ENCODE measurements at places on chromosomes 6 and 20.

- DNase-seq = no peak
These were observed 262.9 kb downstream of the CDH4 start for GRCh38 chr20:61514805-61515505.

DNA sequence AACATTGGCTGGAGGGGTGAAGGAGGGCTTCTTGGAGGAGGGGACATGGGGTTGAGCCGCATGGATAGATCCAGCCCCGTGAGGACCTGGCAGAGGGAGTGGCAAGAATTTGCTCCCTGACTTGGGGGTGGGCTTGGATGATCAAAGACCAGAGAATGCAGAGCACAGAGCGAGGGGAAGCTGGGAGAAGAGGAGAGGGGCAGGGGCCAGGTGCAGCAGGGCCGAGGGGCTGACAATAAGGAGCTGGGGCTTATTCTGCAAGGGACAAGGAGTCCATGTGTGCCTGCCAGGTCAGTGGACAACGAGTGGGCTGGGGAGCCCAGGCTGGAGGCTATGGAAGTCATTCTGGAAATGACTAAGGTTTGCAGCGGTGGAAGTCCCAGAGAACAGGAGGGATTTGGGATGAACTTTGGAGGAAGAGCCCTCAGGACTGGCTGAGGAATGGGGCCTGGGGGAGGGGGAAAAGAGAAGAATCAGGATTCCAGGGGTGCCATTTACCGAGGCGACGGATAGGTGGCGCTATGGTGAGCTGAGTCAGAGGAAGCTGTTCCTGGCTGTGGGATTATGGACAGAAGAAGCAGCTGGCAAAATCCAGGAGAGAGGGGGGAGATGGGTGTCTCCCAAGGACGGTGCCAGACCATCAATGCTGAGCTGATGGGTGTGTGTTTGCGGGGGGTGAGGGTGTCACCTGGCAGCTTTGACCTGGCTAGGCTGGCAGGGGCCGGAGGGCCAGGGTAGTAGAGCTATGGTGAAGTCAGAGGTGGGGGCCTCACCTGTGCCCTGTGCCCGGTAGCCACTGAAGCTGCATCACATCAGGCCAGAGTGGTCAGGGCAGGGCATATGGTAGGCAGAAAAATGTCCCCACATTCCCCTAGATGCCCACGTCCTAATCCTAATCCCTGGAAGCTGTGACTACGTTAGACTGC lies 7.8 kb downstream of the KCNG1 start:
- no peak for DNase-seq

DNA sequence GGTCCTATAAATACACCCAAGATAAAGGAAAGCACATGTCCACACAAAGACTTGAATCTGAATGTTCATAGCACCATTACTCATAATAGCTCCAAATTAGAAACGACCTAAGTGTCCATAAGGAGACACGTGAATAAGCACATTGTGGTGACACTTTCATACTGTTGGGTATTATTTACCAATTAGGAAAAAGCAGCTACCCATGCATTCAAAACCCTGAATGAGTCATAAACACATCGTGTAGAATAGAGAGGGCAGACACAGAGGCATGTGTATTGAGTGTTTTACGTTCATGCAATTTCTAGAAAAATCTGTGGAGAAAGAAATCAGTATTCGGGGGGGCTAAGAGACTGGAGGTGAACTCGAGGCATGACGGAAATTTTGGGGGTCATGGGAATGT lies 396.7 kb downstream of the THBS2 start:
- DNase-seq = no peak

DNA sequence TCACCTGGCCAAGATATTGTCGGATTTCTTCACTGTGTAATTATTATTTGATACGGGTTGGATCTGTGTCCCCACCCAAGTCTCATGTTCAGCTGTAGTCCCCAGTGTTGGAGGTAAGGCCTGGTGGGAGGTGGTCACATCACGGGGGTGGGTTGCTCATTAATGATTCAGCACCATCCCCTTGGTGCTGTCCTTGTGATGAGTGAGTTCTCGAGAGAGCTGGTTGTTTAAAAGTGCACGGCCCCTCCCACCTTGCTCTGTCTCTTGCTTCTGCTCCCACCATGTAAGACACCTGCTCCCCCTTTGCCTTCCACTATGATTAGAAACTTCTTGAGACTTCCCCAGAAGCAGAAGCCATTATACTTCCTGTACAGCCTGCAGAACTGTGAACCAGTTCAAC lies 173.9 kb upstream of the PMEPA1 start:
- DNase-seq = no peak

GRCh38 chr20:18778690-18779392 lies 34.7 kb upstream of the SCP2D1 start:
- no peak for DNase-seq

DNA sequence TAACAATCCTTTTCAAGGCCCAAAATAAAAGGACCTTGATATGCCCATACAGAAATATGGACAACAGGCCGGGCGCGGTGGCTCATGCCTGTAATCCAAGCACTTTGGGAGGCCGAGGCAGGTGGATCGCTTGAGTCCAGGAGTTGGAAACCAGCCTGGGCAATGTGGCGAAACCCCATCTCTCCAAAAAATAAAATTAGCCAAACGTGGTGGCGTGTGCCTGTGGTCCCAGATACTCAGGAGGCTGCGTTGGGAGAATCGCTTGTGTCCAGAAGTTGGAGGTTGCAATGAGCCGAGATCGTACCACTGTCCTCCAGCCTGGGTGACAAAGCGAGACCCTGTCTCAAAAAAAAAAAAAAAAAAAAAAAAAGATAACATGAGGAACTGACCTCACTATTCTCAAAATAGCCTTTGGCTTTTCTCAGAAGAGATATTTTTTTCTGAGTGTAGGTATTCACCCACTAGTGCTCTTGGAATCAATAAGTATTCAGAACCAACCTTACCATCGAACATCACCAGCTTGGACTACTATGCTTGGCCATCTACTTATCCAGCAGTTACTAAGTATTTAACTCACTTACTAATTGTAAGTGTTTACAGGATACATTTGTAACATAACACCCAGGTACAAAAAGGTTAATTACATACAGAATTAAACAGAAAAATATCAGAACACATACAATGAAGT lies 99.2 kb downstream of the OR2B2 start:
- no peak for DNase-seq

DNA sequence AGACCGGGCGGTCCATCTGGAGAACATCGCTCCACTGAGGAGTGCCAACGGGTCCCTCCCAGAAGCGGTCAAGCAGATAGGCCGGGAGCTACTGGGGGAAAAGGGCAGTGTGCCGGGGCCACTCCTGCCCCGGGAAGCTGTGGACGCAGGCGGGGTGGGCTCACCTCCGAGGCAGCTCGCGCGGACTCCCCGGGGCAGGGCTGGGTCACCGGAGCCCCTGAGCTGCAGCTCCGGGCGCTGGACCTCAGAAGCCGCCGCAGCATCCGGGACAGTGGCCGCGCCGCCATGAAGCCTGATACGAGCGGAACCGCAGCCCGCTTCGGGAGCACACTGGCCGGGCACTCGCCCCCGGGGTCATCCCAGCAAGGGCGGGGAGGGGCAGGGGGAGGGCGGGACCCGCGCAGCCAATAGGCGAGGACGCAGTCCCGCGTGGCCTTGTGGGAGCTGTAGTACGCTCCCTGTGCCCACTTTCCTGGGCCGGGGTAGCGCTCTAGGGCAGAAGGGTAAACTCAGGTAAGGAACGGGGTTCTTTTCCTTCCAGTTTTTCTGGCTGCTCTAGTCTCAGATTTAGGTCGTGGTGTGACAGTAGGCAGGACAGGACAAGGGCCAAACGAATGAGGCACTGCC lies at the start of gene MOCS1:
Gene MOCS1, minus strand, starts transcription at position 332 of the 627 bp plus-strand sequence. Its CDS starts 45 bp downstream, at position 287.
- DNase-seq = peak; percentile 16

Measured in activated CD4-positive, alpha-beta T cell treated with anti-CD3 and anti-CD28 coated beads for 4 hours (primary cell).